ENCODE measurements at places on chromosomes 2 and 18.
A peak's percentile ranks its signal among the peaks of the same experiment; 100 is the strongest.

DNA sequence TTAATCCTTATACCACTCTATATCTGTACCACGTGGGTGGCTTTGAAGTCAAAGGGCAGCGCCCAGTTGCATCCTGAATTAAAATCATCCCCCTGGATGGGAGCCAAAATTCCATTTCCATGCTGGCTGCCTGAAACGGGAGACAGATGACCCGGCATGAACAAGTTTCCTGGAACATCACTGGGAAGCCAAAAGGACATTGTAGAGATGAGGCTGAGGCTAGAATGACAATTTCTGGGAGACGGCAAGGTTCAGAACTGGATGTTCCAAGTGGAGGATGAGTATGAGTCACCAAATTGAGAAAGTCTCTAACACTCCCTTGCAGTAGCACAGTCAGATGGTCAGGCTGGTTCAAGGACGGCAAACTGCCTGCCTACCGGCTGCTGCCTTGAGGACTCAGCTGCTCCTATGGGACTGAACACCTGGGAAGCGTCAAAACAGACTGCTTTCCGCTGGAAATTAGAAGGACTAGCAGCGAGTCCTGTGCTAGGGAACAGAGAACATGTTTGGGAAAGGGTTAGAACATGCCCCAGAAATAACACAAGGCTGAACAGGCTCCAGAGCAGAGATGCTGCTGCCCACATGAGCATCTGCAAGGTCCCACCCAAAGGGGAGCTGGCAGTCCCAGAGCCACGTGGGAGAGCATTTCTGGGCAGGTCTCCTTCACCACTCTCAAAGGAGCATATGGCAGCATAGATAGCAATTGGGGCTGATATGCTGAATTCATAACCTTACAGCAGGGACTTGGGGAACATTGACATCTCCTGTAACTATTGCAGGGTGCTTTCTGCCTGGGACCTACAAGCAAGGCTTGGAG lies 32.0 kb downstream of the YPEL5 start:
- DNase-seq: no peak

GRCh38 chr2:10490806-10491291 lies 42.7 kb upstream of the ODC1 start:
- peak; percentile 5 for DNase-seq

DNA sequence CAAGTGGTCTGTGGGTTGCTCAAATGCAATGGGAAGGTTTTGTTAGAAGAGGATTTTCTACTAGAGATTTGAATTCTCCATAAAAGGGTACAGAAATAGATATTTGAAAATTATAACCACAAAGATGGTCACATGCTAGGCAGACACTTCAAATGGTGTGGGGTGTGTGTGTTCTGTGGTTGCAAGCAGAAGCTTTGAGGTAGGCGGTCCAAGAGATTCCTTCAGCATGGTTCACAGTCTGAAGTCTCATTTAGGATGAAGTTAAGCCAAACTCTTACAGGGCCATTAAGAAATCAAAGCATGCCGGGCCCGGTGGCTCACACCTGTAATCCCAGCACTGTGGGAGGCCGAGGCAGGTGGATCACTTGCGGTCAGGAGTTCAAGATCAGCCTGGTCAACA lies 38.3 kb upstream of the RMDN2 start:
- DNase-seq: no peak

GRCh38 chr2:6578416-6578815 lies 287.3 kb downstream of the CMPK2 start:
- DNase-seq: no peak

DNA sequence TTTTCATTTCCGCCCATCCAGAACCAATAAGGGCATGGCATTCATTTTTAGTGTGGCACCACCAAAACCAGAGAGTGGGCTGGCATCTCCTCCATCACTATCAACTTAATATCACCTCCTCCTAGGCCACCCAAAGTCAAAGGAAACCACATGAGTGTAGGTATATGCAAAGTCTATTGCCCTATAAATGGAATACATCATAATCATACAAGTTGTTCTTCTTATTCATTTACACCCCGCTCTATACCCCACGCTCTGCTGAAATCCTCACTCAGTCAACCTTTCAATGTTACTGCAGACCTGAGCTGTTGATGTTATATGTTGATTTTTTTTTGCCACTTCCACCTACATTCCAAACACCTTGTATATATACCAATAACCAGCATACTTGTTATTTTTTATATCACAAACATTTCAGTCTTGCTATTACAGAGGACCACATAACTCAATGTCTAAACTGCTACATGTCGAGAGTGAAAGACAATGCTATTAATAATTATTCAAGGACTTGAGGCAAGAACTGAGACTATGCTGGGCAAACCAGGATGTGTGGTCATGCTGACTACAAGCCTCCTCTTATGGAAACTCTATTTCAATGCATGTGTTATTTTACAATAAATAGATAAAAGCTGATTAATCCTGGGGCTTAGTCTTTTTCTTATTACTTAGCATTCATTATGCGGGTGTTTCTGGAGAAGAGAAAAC lies 466.5 kb upstream of the ID2 start:
- DNase-seq: no peak

- DNase-seq: no peak
Observed at GRCh38 chr18:59546188-59546587, 151.0 kb downstream of the CCBE1 start.

- no peak for DNase-seq
Observed at GRCh38 chr2:65662654-65663432, 230.4 kb upstream of the SPRED2 start.

DNA sequence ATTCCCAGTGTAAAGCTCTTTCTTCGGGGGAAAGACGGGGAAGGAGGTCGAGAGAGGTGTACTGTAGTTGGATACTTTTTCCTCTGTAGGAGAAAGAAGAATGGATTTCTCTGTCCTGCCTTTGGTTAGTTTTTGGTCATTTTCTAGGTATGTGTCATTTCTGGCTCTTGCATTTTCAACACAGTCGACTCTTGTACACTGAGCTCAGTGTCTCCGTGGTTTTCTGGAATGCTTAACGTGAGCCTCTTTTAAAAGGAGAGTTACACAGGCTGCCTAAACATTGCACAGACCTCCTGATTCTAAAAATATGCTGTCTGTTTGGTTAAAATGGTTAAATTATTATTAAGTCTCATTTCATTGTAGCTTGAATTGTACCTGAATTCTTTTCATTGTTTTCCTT lies 21.8 kb upstream of the GLS start:
- no peak for DNase-seq

DNA sequence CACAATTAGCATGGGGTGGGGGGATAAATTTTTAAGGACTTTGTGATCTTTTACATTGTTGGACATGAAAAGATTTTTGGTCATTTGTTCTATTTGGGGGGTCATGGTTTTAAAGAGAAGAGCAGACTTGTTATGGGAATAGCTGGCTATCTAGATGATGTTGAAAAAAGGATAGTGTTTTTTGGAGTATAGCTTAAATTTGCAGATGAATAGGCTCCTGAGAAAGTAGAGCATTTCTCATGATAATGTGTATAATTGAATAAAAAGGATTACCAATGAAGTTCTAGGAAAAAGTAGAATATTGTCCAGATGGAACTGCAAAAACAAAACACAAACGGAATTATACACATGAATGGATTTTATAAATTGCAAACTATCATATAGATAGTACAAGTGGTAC lies 186.3 kb downstream of the GPD2 start:
- no peak for DNase-seq

- DNase-seq: no peak
Observed at GRCh38 chr2:196439760-196440159, 199.8 kb upstream of the CCDC150 start.

DNA sequence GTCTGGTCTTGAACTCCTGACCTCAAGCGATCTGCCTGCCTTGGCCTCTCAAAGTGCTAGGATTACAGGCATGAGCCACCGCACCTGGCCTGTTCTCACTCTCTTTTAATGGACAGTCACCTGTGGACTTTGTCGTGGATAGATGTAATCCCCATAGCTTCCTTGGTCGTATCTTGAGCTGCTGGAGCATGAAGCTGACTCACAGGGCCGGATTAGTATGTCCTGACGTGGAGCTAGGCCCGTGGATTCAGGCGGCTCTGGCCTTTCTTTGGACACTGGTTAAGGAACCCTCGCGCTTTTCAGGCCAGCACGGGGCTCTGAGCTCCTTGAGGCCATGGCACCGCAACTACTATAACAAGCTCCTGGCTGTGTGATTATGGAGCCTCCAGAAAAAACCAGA lies 27.5 kb upstream of the GBX2 start:
- no peak for DNase-seq

DNA sequence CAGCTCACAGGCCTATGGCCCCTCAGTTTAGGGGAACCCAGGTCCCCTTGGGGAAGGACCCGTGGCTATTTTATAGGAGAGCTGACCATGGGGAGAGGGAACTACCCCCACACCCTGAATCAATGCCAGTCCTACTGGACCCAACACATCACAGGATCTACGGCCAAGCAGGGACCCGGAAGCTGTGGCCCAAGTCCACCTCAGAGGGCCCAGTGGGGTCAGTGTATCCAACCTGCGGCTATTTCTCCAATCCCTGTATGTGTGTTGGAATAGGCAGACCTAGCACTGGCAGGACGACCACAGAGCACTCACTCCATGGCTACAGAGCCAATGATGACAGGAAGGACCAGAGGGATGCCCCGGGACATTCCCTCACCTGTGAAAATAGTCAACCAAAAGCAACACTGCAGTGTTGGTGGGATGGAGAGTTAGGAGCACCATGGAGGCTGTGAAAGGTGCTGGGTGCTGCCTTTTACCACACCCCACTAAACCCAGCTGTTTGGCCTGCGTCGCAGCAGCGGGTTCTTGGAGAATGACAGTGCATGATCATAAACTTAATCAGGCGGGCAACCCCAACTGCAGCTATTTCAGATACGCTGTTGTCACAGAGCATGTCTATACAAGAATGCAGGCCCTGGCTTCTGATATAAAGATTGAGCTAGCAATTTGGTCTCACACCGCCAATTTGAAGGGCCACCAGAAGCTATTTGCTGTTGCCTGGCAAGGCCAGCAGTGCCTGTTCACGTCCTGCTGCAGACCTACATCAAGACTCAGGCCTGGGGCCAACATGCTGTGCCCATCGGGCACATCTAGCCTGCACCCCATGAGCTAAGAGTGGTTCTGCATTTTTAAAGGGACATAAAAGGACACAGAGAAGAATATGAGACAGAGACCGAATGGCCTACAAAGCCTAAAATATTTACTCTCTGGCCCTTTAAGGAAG lies 110.4 kb downstream of the EIPR1 start:
- no peak for DNase-seq

DNA sequence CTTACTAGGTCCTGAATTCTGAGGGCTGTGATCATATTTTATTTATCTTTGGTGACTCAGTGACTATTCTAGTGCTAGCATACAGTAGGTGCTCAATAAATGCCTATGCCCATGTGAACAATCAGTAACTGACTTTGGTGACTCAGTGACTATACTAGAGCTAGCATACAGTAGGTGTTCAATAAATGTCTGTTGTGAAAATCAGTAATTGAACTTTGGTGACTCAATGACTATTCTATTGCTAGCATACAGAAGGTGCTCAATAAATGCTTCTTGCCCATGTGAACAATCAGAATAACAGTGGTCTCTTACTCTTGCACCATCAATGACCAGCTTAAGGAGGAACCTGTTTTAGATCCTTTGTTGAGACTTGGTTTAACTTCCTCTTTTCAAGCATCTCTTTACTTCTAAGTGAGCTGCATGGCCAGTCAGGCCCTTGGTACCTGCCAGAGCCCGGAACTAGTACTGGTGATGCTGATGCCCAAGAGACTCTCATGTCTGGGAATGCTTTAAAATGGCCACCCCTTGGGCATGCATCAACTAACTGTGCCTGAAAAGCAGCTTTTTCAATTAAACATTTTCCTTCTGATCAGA lies 214.9 kb upstream of the SPRED2 start:
- no peak for DNase-seq

DNA sequence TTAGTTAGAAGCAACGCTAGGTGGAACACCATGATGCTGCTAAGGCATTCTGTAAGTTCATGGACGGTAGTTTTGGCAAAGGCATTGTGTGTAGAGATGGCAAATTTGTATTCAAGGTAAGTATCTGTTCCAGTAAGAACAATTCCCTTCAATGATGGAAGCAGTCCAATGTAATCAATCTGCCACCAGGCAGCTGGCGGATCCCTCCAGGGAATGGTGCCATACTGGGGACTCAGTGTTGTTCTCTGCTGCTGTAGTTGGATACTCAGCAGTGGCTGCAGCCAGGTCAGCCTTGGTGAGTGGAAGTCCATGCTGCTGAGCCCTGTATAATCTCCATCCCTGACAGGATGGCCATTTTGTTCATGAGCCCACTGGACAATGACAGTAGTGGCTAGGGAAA lies 62.8 kb downstream of the ARL6IP6 start:
- DNase-seq: no peak

DNA sequence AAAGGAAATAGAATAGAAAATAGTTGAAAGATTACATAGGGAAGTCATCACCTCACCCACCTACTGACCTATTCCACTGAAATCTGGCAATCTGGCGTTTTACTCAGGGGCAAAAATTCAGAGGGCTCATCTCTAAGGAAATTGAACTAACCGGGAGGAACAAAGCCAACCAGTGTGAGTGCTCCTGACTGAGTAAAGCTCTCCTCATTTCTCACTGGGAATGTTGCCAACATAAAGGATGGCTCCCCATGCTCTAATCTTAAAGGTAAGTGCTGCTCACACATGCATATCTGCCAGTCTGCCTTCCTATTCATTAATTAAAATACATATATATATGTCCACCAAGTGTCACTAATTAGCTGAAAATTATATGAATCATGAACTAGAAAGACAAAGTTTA lies 13.5 kb upstream of the DOK6 start:
- DNase-seq: no peak

- DNase-seq: peak; percentile 64
Observed at GRCh38 chr2:179264368-179265081, at the start of gene SESTD1. Gene SESTD1 (minus strand): TSS chr2:179264832. CDS start chr2:179191841, 72,991 bp downstream.

- no peak for DNase-seq
Observed at GRCh38 chr2:236731767-236732580, 162.3 kb downstream of the ACKR3 start.

DNA sequence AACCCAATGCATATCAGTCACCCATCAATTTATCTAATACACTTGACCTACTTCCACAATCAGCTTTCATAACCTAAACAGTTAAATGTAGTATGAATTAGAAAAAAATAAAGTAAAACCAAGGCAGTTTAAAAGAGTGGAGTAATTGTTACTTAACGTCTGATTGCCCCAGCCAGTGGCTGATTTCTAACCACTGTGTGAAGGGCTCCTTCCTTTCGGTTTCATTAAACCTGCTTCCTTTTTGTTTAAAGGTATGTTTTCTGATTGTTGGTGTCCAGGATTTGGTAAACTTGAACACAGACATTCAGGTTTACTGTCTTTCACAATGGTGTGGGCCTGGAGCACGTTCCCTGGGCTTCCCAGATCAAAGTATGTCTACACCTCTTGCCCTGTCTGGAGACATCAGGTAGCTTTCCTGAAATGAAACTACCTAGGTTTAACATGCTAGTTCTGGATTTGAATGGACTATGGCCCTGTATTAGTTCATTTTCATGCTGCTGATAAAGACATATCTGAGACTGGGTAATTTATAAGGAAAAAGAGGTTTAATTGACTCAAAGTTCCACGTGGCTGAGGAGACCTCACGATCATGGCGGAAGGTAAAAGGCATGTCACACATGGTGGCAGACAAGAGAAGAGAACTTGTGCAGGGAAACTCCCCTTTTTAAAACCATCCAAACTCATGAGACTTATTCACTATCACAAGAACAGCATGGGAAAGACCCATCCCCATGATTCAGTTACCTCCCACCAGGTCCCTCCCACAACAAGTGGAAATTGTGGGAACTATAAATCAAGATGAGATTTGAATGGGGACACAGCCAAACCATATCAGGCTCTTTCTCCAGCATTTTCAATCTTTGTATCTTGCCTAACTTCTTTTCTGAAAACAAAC lies 605.2 kb upstream of the ID2 start:
- no peak for DNase-seq

Measured in stimulated activated CD8-positive, alpha-beta memory T cell treated with anti-CD3 and anti-CD28 coated beads, Interleukin-4, amount 100 ng/mL, for 48 hours (primary cell).